ENCODE measurements at places on chromosomes 2 and 18.

- no peak for DNase-seq
Measured at GRCh38 chr18:58863539-58864145, 1.0 kb upstream of the ZNF532 start.

GRCh38 chr2:24375349-24376087, 15.2 kb upstream of the ITSN2 start:
- no peak for DNase-seq

GRCh38 chr2:212957624-212958023, 193.8 kb downstream of the IKZF2 start:
- no peak for DNase-seq

DNA sequence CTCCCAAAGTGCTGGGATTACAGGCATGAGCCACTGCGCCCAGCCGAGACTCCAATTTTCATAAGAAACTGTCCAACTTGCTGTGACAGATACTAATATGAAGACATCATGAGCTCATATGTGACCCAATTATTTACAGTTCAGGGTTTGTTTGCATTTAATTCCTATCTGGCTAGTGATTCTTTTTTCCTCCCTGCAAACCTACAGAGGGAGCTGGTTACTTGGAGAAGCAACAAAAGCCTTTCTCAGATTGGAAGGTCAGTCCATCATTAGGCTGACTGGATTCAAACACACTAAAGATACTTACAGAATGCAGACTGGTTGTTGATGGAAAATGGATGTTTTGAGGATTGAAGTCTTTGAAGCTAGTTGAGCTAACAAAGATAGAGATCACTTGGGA, 176.4 kb downstream of the ANKRD44 start:
- no peak for DNase-seq

- DNase-seq = no peak
Measured at GRCh38 chr2:187091664-187092063, 242.7 kb upstream of the ZSWIM2 start.

DNA sequence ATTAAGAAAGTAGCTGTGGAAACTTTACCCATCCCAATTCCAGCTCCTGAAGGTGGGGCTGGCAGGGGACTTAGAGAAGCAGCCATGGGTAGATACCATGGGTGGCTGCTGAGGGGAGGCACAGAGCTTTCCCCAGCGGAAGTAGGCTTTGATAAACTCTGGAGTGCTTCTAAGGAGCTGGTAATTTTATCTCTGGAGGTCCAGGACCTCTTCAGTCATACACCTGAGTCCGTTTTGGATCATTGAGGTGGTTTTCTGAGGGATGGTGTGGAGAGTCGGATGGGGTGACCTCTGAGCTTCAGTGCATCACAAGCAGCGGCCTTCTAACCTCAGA, 36.7 kb upstream of the BMP10 start:
- no peak for DNase-seq

All from stimulated activated CD4-positive, alpha-beta T cell treated with anti-CD3 and anti-CD28 coated beads, TNF-alpha, amount 100 ng/mL, for 1 hour (primary cell).